ENCODE measurements at places on chromosomes 7 and 10.
A peak's percentile ranks its signal among the peaks of the same experiment; 100 is the strongest.

GRCh38 chr7:78993341-78993740, 460.1 kb downstream of the MAGI2 start:
- no peak for DNase-seq

- no peak for DNase-seq
These were observed 25.8 kb upstream of the AMPH start for GRCh38 chr7:38656968-38657367.

DNA sequence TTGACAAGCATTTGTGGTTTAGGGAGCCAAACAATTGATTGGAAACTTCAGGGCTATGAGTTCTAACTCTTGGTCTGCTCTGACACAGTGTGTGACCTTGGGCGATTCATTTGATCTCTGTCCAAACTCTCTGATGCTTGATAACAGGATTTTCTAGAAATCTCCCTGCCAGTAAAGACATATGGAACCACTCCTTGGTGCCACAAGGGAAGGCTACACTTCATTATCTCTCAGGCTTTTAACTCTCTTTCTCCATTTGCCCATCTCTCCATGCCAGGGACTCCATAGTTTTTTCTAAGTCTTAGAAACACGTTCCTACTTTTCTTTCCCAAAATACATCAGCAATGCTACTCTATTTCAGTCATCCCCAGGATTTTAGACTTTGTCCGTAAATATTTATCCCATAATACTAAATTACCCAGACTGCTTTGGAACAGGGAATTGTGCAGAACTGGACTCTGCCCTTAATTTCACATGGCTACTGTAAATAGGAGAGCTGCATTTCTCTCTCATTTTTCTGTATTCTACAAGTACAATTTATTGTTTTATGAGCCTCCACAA, 488.2 kb downstream of the SUGCT start:
- DNase-seq: no peak

DNA sequence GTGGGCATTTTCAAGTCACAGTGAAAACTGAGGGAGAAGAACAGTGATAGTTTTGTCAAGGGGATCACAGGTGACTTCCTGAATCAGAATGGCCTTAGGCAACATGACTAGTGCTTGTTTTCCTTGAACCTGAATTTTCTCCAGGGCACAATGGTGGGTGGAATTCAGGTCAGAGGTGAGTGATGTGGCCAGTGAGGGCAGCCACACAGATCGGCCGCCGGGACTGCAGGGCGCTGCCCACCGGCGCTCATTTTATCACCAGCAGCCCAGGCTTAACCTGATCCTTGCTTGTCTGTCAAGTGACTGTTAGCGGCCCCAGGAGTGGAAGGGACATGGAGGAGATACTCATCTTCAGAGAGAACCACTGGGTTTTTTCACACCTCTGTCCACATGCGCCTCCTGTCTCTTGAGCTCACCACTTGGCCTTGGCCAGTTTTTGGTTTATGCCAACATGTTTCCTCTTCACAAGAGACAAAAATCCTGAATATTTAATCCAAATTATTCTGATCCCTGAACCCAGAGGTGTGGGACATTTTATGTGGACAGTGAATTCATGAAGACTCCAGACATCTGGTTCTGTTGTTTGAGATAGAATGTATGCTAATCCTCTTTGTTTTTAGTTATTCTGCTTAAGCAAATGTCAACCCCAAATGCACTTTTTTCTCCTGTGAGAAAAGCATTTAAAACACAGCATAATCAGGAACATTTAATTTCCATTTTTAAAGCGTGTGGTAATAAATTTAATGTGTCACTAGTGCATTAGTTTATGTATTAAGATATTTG, 108.7 kb downstream of the DOCK1 start:
- no peak for DNase-seq

GRCh38 chr7:32892521-32893206, 1.1 kb upstream of the KBTBD2 start:
- peak; percentile 34 for DNase-seq

- DNase-seq: no peak
These were observed 5.8 kb downstream of the ELFN1 start for GRCh38 chr7:1675673-1676549.

GRCh38 chr10:103609231-103610082, 116.0 kb downstream of the NEURL1 start:
- DNase-seq: no peak

DNA sequence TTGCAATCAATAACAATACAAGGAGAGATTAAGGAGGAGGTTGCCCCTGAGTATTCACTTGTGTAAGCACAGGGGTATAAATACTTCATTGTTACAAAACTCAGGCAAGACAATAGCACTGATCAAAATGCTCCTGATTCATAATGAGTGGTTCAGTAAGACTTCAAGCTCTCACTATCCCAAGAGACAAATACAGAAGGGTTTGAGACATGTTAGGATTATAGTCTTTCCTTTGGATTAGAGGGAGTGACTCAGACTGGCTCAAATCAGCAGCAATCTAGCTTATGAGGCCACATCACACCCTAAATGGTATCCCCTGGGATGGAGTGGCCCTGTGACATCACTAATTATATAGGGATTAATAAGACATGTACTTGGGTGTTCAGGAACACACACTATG, 167.2 kb upstream of the HGF start:
- DNase-seq: no peak

GRCh38 chr10:104735757-104736391, 94.8 kb downstream of the SORCS3 start:
- no peak for DNase-seq

DNA sequence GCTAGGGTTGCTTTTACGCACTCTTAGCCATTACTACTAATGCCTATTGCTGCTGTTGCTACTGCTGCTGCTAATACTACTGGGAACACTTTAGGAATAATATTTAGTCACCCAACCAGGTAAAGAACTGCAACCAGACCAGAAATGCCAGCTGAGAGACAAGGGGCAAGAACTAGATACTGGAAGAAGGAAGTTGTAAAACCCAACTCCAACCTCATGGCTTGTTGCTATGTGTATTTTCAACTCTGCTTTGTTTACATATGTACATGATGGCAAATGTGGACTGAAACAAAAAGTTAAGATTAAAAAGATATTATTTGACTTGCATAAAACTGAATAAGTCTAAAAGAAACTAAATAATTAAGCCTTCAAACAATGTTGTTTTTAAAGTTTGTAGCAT, 177.7 kb downstream of the GNAT3 start:
- no peak for DNase-seq

- DNase-seq: no peak
These were observed 18.6 kb upstream of the MTPN start for GRCh38 chr7:135995748-135996147.

- DNase-seq: peak; percentile 57
These were observed 86.7 kb downstream of the MDFIC start for GRCh38 chr7:115008465-115009114.

GRCh38 chr10:31762316-31762715, 166.3 kb downstream of the ARHGAP12 start:
- no peak for DNase-seq

- DNase-seq: no peak
These were observed 27.7 kb downstream of the ZNF775 start for GRCh38 chr7:150406567-150407421.

- no peak for DNase-seq
These were observed 39.2 kb upstream of the SDHAF3 start for GRCh38 chr7:97078023-97078969.

DNA sequence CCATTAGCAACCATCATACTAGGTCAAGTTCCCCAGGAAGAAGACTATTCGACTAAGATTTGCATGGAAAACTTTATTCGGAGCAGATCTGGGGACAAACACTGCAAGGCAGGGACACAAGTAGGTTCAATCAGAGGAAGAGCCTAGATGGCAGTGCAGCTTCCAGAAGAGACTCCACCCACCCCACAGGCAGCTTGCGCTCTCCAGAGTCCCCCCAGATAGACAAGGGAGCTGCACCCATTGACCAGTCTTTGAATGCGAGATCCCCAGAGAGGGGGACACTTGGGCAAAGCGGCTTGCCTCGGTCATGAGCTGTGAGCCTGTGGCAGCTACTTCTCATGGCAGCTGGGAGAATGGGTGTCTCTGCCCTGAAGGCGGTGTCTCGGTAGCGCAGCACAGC, 4.2 kb downstream of the GALNTL5 start:
- no peak for DNase-seq

DNA sequence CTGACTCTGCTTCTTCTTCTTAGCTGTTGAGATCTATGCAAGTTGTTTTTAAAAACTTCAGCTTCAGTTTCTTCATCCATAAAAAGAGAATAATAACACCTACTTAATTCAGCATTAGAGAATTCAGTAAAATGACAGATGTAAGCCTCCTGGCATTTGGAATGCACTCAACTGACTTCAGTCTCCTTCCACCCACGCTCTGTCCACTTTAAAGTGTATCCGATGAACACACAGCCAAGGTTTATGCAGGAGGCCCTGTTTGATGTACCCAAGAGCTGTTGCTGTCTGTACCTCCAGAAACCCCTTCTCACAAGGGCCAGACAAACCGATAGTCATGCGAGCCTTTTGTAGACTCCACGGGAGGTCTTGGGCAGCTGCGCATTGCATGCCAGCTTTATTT, 27.1 kb upstream of the SLC35B4 start:
- no peak for DNase-seq

DNA sequence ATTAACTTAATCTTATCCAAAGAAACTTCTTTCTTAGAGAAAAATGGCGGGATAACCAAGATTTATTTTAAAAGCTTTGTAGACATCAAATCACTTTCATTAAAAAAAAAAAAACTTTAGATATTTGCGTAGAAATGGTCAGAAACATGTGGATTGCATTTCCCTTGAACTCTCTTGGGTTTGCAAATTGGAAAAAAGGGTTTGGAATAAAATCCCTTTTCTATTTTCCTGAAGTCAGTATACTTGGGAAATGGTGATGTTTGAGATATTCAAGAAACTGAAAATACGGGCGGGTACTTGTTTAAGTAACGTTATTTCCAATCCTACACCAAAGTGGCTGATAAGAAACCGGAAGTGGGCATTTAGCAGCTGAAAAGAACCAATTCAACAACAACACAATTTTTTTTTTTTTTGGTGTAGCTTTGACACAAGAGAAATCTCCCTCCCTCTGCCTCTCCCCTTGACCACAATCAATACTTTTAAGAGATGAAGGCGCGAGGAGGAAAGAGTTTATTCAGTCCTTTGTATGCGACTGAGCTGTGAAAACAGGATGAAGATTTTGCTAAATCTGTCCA, 13.7 kb upstream of the GFRA1 start:
- no peak for DNase-seq

DNA sequence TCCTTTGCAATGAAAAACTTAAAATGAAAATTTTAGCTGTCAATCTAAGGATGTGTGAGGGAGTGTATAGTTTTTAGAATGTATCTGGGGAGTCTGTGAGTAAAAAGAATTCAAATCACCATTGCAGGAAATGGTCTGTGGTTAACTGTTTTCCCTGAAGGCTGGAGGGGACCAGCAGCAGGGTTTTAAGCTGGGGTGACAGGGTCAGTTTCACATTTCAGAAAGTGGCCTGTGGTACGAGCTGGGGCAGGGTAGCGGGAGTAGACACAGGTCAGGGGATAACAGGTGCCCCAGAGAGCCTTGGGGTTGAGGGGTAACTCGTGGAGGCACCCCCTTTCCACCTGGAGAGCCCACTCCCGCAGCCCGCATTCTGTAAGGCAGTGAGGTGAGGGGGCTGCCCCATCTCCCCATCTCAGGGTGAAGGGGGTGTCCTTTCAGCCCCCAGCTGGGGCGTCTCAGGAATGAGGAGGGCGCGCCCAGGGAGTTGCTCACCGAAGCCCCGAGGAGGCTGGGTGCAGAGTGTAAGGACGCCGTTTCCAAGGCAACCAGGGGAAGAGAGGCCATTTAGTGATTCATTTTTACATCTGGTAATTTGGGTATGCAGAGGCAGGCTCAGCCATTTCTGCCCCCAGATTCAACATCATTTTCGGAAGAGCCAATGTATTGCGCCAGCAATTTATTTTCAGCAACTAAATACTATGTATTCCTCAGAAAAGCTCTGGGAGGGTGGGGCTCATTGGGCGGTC, 168.9 kb downstream of the SLIT1 start:
- no peak for DNase-seq

- peak; percentile 88 for DNase-seq
These were observed 36.6 kb upstream of the TNPO3 start for GRCh38 chr7:129091484-129092002.

DNA sequence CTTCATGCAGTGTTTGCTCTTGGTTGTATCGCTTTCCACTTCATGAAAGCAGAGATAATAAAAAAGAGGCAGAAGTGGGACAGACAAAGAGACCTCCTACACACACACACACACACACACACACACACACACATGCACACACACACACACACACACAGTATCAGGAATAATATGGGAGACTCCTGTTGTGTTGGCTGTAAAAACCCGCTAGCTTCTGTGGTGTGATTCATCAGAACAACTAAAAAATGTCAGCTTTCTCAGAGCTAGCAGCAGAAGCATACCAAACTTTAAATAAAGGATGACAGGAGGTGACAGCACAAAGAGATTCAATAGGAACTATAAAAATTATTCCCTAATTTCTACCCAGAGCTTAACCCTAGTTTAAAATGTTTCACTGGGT, 148.2 kb upstream of the LRRTM3 start:
- no peak for DNase-seq

DNA sequence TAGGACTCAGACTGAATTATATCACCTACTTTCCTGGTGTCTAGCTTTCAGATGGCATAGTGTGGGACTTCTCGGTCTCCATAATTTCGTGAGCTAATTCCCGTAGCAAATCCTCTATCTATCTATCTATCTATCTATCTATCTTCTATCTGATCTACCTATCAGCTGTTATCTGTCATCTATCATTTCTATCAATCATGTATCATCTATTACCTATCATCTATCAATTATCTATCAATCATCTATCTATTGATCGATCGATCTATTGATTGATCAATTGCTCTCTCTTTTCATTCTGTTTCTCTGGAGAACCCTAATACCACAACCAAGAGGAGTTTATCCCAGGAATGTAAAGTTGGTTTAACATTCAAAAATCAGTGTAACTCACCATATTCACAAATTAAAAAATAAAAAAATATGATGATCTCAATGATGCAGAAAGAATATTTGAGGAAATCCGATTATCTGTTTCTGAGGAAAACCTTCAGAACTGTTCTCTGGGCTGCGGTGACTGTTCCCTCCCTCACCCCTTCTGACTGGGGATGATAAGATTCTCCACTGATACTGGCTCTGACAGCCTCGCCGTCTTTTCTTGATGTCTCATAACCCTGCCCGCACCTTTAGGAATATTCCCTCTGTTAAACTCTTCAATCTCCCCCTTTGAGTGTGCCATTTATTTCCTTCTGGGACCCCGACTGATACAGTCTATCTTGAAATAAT, 147.7 kb downstream of the ACTR3B start:
- DNase-seq: no peak
